SK-N-SH treated with all-trans-retinoic acid at 6 μM for 48 hours (cell line): ENCODE measurements at places on chromosomes 6 and 20.
A peak's percentile ranks its signal among the peaks of the same experiment; 100 is the strongest.

DNA sequence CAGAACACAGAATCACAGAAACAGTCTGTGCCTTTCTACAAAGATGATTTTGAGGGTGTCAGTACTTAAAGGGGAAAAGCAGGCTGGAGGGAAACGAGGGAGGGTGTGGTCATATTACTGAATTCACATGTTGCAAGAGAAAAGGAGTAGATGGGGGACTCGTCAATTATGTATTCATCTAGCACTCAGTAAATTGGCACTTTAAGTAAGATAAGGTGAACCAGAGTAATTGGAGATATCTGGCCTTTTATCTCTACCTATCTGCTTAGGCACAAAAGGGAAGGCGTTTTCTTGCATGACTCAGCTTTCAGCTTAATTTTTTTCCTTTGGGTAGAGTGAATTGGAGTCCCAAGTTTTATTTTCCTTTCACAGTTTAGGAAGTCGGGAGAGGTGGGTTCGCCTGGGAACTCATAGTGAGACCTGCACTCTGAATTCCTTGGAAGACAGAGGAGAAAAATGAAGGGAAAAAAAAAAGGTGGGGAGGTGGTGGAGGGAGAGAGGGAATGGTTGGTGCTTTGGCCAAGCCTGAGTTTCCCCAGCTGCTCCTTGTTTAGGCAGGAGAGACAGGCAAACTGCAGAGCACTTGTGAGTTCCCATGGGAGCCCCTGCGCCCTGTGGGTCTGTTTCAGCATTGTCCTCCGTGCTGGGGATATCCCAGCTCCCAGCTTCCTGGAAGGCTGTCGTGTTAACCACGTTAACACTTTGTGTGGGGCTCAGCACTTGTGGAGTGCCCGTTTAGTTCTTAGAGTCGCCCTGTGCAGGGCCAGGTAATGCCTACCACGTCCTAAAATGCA lies 19.7 kb upstream of the GTSF1L start:
- no peak for ATAC-seq

GRCh38 chr20:19026121-19026878 lies 186.1 kb upstream of the SLC24A3 start:
- no peak for ATAC-seq

DNA sequence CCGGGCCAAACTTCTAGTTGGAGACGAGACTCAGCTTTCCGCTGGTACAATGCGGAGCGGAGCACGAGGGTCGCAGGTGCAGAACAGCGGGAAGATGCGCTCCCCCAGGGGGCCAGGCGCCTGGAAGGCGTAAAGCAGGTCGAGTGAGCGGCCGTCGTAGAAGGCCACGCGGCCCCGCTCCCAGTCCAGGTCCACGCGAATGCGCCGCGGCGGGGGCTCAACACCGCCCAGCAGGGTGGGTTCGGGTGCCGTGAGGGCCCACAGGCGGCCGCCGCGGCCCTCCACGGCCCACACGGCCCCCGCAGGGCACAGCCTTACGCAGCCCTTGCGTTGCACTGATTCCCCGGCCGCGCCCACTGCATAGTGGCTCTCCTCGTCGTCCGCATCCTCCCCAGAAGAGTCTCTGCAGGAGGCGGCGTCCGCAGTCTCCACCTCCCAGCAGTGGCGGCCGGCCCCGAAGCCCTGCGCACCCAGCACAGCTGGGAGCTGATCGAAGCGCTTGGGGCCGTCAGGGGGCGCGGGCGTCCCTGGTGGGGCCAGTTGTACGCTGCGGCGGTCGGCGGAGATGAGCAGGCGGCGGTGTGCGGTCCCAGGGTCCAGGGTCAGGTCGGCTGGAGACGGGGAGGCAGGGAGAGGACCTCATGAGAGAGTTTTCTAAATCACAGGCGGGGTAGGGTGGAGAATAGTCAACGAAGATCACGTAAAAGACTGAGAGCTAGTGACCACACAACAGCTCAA lies 4.3 kb downstream of the PPP1R11 start:
- ATAC-seq: no peak

DNA sequence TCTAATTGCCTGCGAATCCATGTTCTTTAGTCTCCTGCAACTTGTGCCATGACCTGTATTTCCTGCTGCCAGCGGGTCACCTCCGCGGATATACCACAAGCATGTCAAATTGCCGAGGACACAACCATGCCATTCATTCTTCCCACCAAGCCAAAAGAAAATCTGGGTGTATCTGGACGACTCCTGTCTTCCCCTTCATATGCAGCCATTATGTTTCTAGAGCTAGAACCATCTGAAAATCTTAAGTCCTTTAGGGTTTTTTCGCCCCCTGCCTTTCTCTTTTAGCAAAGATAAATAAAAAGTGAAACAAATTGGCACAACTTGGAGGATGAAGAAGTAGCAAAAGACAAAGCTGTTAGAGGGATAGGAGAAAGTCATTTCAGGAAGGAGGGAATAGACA lies 242.6 kb downstream of the ARID1B start:
- ATAC-seq: no peak

DNA sequence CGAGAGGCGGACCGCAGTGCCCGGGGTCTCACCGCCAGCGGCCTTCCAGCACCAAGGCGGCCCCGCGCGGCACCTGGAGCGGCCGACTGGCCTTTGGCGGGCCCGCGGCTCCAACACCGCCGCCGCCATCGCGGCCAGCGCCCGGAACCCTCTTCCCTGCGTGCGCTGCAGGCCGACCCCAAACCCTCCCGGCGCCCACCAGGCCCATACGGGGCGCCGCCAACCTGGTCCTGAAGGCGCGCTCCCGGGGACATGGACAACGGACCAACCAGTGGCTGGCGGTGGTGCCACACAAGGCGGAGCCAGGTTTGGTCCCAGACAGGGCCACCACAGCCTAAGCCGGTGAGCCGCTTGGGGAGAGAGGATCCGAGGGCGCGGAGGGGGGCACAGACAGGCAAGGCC lies 1514.8 kb upstream of the DEFB115 start:
- ATAC-seq: no peak

- ATAC-seq: peak; percentile 30; the same call in 1 of the 3 replicates
These were observed 8.6 kb upstream of the HECA start for GRCh38 chr6:139126255-139126654.

GRCh38 chr20:33791959-33792597 lies 19.1 kb upstream of the CHMP4B start:
- ATAC-seq: peak; percentile 19; the same call in 1 of the 3 replicates

DNA sequence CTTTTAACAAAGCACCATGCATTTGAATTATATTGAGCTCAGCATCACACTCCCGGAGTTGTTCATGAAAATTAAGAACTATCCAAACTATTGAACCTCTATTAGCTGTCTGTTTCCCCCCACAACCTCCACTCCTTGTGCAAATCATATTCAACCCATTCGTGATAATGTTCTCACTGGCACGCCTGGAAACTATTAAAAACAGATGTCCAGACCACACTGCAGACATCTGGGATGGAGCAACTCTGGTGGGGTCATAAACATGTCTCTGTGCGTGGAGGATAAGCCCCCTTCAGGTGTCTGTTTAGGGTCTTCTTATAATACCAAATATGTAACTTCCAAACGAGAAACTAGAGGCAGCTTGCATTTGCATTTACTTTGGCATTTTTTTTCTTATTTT lies 193.7 kb downstream of the TFAP2A start:
- ATAC-seq: no peak

DNA sequence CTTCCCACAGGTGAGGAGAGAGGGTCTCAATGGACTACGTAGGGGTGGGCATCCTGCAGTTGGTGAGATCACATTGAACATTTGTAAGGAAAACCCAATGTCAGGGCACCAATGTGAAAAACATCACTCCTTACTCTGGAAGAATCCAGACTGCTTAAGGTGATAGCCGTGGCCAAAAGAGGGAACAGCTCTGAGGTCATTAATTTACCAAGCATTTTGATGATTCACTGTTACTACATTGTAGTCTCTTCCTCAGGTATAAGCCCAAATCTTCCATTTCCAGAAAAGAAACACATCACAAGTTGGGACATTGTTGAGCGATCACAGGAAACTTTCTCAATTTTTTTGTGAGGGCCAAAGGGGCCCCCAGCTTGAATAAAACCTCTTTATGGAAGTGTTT lies 61.1 kb upstream of the SPTLC3 start:
- no peak for ATAC-seq

DNA sequence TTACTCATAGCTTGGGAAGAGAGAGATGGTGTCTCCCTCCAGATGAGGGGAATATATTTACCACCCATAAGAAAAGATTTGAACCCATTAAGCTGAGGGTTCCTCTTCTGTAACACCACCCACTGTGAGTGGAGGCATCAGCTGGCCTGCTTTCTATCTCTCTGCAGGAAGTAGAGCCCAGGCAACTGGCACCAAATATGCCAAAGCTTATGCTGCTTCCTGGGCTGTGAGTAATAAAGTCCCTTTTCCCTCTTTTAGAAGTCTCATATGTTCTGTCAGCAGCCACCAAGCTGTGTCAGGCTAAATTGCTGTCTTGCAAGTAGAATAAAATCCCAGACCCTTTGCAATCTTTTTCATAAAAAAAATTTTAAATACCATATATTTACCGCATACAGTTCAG lies 241.4 kb downstream of the LAMA2 start:
- no peak for ATAC-seq

DNA sequence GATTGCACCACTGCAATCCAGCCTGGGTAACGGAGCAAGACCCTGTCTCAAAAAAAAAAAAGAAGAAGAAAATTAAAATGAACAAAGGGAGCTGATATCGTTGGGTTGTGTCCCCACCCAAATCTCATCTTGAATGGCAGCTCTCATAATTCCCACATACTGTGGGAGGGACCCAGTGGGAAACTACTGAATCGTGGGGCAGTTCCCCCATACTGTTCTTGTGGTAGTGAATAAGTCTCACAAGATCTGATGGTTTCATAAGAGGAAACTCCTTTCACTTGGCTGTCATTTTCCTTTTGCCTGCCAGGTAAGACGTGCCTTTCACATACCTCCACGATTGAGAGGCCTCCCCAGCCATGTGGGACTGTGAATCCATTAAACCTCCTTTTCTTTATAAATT lies 149.4 kb downstream of the PREX1 start:
- no peak for ATAC-seq

DNA sequence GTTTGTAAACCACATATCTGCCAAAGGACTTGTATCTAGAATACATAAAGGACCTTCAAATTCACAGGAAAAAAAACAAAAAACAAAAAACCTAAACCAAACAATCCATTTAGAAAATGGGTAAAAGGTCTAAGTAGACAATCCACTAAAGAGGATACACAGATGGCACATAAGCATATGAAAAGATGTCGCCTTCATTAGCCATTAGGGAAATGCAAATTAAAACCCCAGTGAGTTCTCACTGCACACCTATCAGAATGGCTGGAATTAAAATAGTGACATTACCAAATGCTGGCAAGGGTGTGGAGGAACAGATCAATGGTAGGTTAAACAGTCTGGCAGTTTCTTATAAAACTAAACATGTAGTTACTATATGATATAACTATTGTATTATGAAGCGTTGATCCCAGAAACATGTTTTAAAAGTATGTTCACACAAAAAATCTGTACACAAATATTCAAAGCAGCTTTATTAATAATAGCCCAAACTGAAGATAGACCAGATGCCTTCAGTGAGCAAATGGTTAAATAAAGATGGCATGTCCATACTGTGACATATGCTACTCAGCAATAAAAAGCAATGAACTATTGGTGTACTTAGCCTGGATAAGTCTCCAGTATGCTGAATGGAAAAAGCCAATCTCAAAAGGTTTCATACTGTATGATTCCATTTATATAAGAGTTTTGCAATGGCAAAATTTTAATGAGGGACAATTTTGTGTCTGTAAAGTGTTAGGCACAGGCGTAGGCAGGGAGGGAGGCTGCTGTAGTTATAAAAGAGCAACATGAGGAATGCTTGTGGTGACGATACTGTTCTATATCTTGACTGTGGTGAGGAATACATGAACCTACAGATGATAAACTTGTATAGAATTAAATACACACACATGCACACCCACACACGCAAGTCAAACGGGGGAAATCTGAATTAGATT lies 43.9 kb downstream of the PLCB1 start:
- ATAC-seq: no peak

GRCh38 chr6:118641042-118641441 lies 10.3 kb downstream of the CEP85L start:
- 0 out of 3 replicates have a peak, but pooled peaks have one; percentile 32 for ATAC-seq

DNA sequence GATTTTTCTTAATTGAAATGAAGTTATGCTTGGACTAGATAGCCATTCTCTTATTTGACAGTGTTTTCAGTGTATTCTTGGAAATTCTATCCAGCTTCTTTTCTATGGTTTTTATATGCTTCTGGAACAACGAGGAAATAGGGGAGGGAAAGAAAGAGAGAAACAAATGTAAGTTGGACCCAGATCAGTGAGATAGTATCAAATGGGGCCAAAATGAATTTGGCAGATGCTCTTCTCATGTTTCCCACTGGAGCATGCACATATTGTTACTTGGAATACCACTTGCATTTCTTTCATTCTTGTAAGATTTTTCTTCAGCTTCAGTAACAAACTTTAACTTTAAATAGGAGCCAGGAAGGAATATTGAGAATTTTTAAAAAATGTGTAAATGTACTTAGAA lies 312.3 kb downstream of the PRL start:
- peak; percentile 71 for ATAC-seq

- no peak for ATAC-seq
These were observed 52.8 kb downstream of the MAP3K5 start for GRCh38 chr6:136739501-136739900.

- ATAC-seq: no peak
These were observed 529.6 kb upstream of the FLRT3 start for GRCh38 chr20:14866841-14867514.

DNA sequence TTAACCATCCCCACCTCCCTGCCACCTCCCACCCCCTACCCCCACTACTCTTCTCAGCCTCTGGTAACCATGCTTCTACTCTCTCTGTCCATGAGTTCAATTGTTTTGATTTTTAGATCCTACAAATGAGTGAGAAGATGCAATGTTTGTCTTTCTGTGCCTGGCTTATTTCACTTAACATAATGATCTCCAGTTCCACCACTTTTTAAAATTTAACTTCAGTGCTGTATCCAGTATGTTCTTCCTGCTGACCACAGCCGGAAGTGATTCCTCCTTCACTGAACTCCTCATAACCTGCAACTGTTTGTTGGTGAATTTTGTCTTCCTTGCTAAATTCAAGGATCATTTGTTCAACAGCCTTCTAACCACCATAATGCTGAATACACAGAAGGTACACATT lies 3.9 kb downstream of the MAP7 start:
- ATAC-seq: no peak

GRCh38 chr20:38434770-38435554 lies at the start of gene SNHG17:
TSS of gene SNHG17 (minus strand) at chr20:38435328.
- peak; percentile 86 for ATAC-seq

- ATAC-seq: no peak
These were observed 16.6 kb upstream of the GSTA1 start for GRCh38 chr6:52820198-52820597.

DNA sequence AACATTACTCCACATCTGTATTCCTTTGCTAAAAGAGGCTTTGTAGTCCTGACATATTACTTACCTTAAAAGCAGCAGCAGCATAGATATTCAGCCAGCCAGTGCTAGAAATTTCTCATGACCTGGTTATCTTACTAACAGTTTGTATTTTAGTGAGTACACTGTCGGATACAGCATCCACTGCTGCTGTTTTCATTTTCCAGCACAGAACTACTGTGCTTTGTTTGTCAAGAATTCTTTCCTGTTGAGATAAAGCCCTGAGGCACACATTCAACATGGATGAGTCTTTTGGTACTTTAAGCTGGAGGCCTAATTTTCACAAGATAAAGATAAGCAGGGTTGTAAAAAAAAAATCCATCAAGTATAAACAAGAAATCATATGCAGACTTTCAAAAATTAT lies 311.2 kb upstream of the OPRM1 start:
- ATAC-seq: no peak
